ENCODE measurements at places on chromosomes 3 and 15. TPM values are rescaled to one million over a fixed set of nuclear protein-coding genes. Genes with fewer than 3 reads are reported as not detected.

The CHP1 gene
- 50.7 TPM for total RNA-seq

The MORC1 gene
- not detected for total RNA-seq

The FAM81A gene
- total RNA-seq = not detected

The HDC gene
- total RNA-seq = 9.5 TPM

The GABRB3 gene
- total RNA-seq = not detected

The CYP8B1 gene
- not detected for total RNA-seq

- no peak overlapping the region for H3K4me3 ChIP-seq
- no peak overlapping the region for H3K27ac ChIP-seq
- H3K36me3 ChIP-seq = no peaks in the 10 kb centered on the region
- no peaks in the 10 kb centered on the region for H3K4me1 ChIP-seq
Measured at GRCh38 chr15:34993877-34994276, 5.8 kb upstream of the ZNF770 start.

- H3K36me3 ChIP-seq = peaks cover 41% of the 10 kb centered on the region
- no peaks in the 10 kb centered on the region for H3K27me3 ChIP-seq
- peak; percentile 8 for DNase-seq
- no peak overlapping the region for H3K27ac ChIP-seq
- no peaks in the 10 kb centered on the region for H3K4me1 ChIP-seq
- no peak overlapping the region for H3K4me3 ChIP-seq
Measured at GRCh38 chr15:60362321-60363086, 35.3 kb downstream of the ANXA2 start.

DNA sequence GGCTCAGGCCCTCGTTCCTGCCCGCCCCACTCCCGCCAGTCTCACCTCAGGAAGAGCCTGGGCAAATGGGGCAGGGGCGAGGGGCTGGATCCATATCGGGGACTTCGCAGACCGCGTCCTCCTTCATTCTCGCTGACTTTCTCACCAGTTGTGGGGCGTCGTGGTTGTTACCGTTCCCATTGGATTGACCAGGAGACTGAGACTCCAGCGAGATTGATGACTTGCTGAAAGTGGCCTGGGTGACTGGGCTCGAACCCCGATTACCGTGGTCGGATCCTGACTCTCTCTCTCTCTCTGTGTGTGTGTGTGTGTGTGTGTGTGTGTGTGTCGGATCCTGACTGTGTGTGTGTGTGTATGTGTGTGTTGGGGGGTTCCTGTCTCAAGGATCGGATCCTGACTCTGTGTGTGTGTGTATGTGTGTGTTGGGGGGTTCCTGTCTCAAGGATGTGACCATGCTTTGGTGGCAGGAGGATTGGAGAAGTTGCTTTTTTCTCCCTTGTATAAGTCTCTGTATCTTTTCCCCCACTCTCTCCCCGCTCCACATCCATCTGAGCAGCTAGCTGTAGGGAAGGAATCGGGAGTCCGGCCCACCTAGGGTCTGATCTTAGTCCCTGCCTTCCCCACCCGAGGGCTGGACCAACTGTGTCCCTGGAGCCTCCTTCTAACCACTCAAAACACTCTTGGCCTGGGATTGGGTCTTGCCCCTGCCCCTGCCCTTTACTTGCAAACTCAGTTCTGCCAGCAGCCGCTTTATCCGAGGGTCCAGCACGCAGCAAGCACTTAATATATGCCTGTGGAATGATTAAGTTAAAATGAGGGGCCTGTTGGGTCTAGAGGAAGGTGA, 603 bp downstream of the PLEKHO2 start:
- no peaks in the 10 kb centered on the region for H3K27me3 ChIP-seq
- peak overlapping the region; percentile 73 for H3K4me3 ChIP-seq
- H3K4me1 ChIP-seq = peaks cover 72% of the 10 kb centered on the region
- H3K27ac ChIP-seq = peak overlapping the region; percentile 44
- no peak for DNase-seq
- peaks cover 5% of the 10 kb centered on the region for H3K36me3 ChIP-seq

DNA sequence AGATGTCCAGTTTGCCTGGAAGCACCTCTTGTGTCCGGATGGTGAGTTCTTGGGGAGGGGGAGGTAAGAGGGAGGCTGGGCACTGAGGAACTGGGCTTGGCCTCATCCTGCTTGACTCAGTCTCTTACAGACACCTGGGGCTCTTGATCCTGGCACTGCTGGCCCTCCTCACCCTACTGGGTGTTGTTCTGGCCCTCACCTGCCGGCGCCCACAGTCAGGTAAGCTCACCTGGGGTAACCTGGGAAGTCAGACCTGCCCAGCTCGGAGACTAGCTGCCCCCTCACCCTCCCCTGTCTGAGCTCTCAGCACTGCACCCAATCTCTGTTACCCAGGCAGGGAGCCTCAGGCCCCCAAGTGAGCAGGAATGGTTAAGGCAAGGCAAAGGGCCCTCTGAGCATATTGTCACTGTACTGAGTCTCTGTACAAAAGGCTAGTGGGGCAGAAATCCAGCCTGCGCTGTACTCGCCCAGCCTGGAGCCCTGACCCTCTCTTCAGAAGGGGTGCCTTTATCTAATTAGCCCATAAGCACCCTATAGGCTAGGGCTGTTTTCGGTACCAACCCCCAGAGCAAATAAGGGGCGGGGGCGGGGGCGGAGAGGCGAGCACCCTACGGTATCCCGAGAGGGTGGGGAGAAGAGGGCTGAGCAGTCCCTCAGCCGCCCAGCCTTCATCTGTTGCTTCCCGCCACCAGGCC, 2.2 kb upstream of the IL17RC start:
- no peak overlapping the region for H3K27ac ChIP-seq
- no peak overlapping the region for H3K4me3 ChIP-seq
- peaks cover 21% of the 10 kb centered on the region for H3K4me1 ChIP-seq
- no peaks in the 10 kb centered on the region for H3K36me3 ChIP-seq

GRCh38 chr15:22968366-22968765, 11.8 kb downstream of the CYFIP1 start:
- H3K27me3 ChIP-seq = no peaks in the 10 kb centered on the region
- H3K4me1 ChIP-seq = no peaks in the 10 kb centered on the region
- DNase-seq = no peak
- no peak overlapping the region for H3K27ac ChIP-seq

- no peaks in the 10 kb centered on the region for H3K36me3 ChIP-seq
- H3K4me3 ChIP-seq = no peak overlapping the region
Measured at GRCh38 chr15:39204031-39204430, 376.8 kb upstream of the THBS1 start.

GRCh38 chr15:89150287-89150686, 62.0 kb downstream of the ABHD2 start:
- H3K27me3 ChIP-seq = no peaks in the 10 kb centered on the region
- no peaks in the 10 kb centered on the region for H3K4me1 ChIP-seq
- peaks cover 29% of the 10 kb centered on the region for H3K36me3 ChIP-seq
- no peak overlapping the region for H3K4me3 ChIP-seq
- DNase-seq = no peak
- H3K27ac ChIP-seq = no peak overlapping the region

DNA sequence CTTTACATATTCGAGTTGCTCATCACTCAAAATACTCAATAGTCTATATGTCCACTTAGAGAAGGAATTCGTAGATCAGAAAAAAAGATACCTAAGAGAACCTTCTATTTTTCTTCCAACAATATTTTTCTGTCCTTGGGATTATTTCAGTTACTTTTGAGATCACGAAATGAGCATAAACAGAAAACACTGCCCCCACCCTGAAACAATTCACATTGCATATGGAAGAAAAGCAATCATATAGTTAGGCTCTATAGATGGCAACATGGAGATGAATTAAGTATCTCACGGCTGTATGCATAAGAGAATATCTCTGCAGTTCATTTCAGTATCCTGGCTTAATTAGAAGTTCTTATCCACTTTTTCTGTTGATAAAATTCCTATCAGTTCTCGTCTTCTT, 391.1 kb downstream of the FGF12 start:
- no peak for DNase-seq
- no peaks in the 10 kb centered on the region for H3K36me3 ChIP-seq
- no peaks in the 10 kb centered on the region for H3K4me1 ChIP-seq
- H3K27me3 ChIP-seq = no peaks in the 10 kb centered on the region
- no peak overlapping the region for H3K27ac ChIP-seq
- no peak overlapping the region for H3K4me3 ChIP-seq

DNA sequence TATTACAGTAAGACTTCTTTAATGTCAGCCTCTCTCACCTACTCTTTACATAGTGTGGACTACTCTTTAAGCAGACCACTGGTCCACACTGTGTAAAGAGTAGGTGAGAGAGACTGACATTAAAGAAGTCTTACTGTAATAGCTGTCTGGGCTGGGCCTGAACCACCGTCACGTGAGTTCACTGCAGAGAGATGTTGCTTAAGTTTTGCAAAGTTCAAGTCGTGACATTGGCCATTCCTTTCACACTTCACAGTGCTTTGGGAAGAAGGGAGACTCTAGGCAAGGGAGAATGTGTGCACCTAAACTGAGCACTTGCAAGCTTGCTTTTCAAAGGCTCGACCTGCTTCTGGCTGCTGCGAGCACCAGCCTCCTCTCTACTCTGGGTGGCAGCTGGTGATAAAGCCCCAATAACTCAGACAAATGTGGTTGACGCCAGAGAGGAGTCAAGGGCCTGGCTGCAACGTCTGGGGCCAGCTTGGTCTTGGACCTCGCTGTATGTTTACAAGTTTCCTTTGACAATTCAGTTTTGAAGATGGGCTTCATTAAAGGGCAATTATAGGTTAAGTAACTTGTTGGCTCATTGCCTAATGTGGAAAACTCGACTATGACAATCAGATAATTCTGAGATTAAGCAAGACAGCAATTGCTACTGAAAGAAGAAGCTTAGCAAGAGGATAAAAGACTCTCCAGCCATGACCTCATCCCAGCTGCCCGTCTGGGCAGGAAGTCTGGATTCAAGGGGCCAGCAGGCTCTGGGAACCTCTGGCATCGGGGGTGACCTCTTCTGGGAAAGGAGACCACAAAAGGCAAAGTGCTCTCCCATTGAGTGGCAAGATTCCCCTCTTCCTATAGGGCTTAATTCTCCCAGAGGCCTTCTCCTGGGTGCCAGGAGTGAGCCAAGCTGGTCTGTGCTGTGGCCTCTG, 242.1 kb upstream of the TLE3 start:
- no peaks in the 10 kb centered on the region for H3K4me1 ChIP-seq
- no peak overlapping the region for H3K4me3 ChIP-seq
- H3K27ac ChIP-seq = no peak overlapping the region
- no peaks in the 10 kb centered on the region for H3K27me3 ChIP-seq
- no peak for DNase-seq

- H3K4me3 ChIP-seq = no peak overlapping the region
- H3K4me1 ChIP-seq = no peaks in the 10 kb centered on the region
- no peaks in the 10 kb centered on the region for H3K27me3 ChIP-seq
- no peak overlapping the region for H3K27ac ChIP-seq
Measured at GRCh38 chr3:87498358-87499080, 222.1 kb upstream of the POU1F1 start.

DNA sequence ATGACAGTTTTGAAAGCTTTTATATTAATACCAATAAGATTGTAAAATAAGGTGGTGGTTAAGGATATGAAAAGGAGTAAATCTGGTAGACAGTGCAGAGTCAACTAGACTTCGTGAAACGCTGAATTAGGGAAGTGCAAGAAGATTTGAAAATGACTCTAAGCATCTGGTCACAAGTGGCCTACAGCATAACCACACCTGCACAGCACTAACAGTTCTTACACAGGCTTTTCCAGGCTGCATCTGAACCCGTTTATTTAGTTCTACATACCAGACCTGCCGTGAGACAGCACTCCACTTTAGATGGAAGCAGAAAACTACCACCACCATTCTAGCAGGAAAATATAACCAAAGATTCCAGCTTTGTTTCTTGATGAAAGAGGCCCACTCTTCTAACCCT, 1.9 kb downstream of the DMXL2 start:
- H3K36me3 ChIP-seq = no peaks in the 10 kb centered on the region
- no peak for DNase-seq
- peaks cover 9% of the 10 kb centered on the region for H3K4me1 ChIP-seq
- H3K27me3 ChIP-seq = no peaks in the 10 kb centered on the region
- H3K27ac ChIP-seq = no peak overlapping the region
- no peak overlapping the region for H3K4me3 ChIP-seq

- no peak overlapping the region for H3K27ac ChIP-seq
- H3K36me3 ChIP-seq = peaks cover 19% of the 10 kb centered on the region
- H3K27me3 ChIP-seq = no peaks in the 10 kb centered on the region
- no peaks in the 10 kb centered on the region for H3K4me1 ChIP-seq
Measured at GRCh38 chr15:94467034-94467433, 235.7 kb downstream of the MCTP2 start.

- DNase-seq = no peak
- no peak overlapping the region for H3K27ac ChIP-seq
- no peak overlapping the region for H3K4me3 ChIP-seq
- no peaks in the 10 kb centered on the region for H3K27me3 ChIP-seq
Measured at GRCh38 chr15:62464705-62465104, 299.6 kb upstream of the C2CD4B start.

GRCh38 chr3:64138046-64138445, 87.2 kb downstream of the PRICKLE2 start:
- no peaks in the 10 kb centered on the region for H3K36me3 ChIP-seq
- H3K27me3 ChIP-seq = no peaks in the 10 kb centered on the region
- H3K4me3 ChIP-seq = no peak overlapping the region

All from natural killer cell (primary cell).